ENCODE measurements at places on chromosomes 16 and 17. TPM values are rescaled to one million over a fixed set of nuclear protein-coding genes. Genes with fewer than 3 reads are reported as not detected.

Gene KRTAP9-8
- total RNA-seq, result not detected

Gene FAM117A
- 0.82 TPM for total RNA-seq

Gene KCNAB3
- 1.2 TPM for total RNA-seq

Gene PRR15L
- total RNA-seq, result not detected

Gene DRC3
- total RNA-seq, result 1.6 TPM

Gene PMFBP1
- total RNA-seq, result 0.41 TPM

Gene WSCD1
- 22.0 TPM for total RNA-seq

Gene ASIC2
- total RNA-seq, result 28.9 TPM

Gene FLYWCH1
- 22.8 TPM for total RNA-seq

Gene KRT27
- not detected for total RNA-seq

Gene PNMT
- 3.7 TPM for total RNA-seq

Gene FNDC8
- total RNA-seq, result not detected

Gene SPATA32
- total RNA-seq, result not detected

Gene ADORA2B
- 4.1 TPM for total RNA-seq

Gene C16orf46
- total RNA-seq, result 0.41 TPM

Gene TERB1
- total RNA-seq, result 0.41 TPM

Gene SLC4A1
- 4.9 TPM for total RNA-seq

Gene CCDC200
- total RNA-seq, result not detected
